ENCODE measurements at places on chromosomes 1 and 21. TPM values are rescaled to one million over a fixed set of nuclear protein-coding genes. Genes with fewer than 3 reads are reported as not detected.
A peak's percentile ranks its signal among the peaks of the same experiment; 100 is the strongest.

DNA sequence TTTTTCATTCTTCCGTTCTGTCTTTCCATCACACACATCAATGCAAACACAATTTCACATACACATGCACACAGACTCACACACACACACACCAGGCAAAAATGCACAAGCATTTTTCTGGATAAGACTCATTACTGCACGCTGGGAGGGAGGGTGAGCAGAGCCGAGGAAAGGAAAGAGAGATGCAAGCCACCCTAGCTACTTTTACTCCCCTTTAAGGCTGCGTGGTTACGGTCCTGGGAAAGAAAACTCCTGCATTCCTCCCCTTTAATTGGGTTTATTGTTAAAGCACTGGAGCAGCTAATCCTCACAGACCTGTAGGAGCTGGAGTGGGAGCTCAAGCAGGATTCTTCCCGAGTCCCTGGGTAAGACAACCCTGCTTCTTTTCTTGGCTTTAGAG is at the start of gene CAMK1G:
Gene CAMK1G, plus strand, starts transcription at position 307 of the 400 bp plus-strand sequence. CDS start 11,270 bp downstream, outside the sequence.
- no peak for DNase-seq

DNA sequence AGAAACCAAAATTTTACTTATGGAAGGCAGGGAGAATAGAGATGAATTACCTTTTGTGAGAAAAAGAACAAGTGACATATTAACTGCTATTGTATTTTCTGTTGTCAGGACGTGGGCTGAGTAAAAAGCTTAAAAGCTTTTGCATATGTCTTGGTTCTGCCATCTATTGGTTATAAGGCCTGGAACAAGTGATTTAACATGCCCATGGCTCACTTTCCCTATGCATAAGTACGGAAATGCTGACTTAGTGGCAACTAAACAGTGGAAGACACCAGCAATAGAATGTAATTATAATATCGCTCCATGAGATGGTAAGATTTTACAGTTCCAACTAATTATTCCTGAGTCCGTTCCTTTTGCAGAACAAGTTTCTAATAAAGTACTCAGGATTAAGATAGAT is 6.7 kb upstream of the CTSS start:
- DNase-seq: no peak

- DNase-seq: no peak
These were observed 23.0 kb downstream of the GIPC2 start for GRCh38 chr1:78068681-78069283.

DNA sequence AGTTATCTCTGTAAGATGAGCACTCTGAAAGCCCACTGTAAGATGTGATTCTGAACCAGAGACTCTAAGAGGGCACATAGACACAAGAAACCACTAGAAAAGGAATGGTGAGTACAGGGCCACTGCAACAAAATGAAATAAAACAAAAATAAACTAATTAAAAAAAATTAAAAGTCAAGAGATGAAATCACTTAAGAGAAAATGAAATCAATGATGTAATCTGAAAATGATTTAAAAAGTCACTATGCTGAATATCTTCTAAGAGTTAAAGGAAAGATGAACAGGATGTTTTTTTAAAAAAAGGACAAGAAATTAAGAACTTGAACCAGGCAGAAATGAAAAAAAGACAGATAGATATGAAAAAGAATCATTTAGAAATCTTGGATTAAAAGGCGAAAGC is 110.6 kb upstream of the OLIG2 start:
- no peak for DNase-seq

GRCh38 chr21:14116080-14116481 is 94.7 kb downstream of the LIPI start:
- no peak for DNase-seq

GRCh38 chr1:244952280-244952933 is 88.1 kb upstream of the HNRNPU start:
- DNase-seq: no peak

GRCh38 chr1:192889082-192889481 is 80.2 kb downstream of the RGS2 start:
- no peak for DNase-seq

DNA sequence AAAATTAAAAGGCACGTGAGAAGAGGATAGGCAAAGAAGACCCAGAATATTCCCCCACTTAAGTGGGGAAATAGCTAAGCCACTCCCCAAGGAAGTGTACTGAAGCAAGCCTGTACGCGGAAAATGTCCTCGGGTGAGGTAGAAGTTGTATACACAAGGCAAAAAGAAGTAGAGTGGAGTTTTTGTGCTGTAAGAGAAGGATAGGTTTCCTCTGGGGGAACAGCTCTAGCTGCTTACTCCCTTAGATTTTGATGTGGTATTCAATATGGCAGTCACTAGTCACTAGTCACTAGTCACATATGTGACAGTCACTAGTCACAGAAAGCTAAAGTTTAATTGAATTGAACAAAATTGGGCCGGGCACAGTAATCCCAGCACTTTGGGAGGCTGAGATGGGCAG is 7.6 kb downstream of the TXNIP start:
- no peak for DNase-seq

DNA sequence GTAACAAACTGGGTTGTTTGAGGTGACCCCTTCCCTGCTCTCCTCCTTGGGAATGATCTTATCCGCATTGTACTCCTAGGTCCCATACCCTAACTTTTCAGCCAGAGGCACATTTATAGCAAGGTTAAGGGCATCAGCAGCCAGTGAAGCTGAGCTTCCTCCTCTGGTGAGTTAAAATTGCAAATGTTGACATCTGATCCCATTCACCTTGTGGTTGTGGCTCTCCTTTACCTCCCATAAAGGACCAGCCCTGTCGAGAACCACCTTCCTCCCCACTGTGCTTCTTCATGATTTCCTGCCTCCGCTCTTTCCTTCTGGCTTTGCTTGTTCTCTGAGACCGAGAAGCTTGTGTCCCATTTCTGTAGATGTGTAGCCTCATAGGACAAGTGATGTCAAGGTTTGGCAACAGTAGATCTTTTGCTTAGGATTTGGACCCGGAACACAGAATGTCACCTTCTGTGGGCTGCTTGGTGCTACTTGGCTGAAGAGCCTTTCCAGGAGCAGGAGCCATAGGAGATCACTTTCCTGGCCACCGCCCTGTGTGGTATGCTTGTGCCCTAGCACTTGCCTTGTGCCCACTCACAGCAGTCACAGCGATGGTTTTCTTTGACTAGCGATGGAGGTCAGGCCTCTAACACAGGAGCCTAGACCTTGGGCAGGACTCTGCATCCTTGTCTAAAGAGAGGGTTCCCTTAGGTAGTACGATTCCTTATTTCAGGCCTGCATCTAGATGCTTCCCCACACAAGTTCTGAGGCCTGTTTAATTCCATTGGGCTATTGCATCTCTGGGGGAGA is 18.8 kb downstream of the SZRD1 start:
- DNase-seq: no peak

DNA sequence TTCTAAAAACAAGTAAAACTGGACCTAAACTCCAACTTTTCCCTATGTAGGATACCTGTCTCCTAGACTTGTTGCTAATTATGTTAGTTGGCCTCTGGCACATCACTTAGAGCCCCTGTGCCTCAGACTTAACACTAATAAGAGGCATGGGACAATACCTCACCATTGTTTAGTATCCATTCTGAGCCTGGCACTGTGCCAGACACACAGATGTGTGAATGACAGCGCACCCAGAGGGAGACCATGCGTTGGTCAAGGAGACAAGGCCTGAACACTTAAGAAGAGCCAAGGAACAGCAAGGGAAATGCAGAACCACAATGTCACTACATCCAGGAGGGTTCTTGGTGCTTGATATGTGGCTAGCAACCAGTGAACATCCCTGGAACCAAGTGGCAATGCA is 189.1 kb downstream of the FGGY start:
- DNase-seq: no peak

GRCh38 chr1:243496187-243496646 is 240.4 kb downstream of the SDCCAG8 start:
- DNase-seq: no peak

GRCh38 chr1:81660286-81660685 is 140.4 kb upstream of the ADGRL2 start:
- DNase-seq: no peak

- DNase-seq: no peak
These were observed 73.9 kb downstream of the CD58 start for GRCh38 chr1:116496898-116497297.

DNA sequence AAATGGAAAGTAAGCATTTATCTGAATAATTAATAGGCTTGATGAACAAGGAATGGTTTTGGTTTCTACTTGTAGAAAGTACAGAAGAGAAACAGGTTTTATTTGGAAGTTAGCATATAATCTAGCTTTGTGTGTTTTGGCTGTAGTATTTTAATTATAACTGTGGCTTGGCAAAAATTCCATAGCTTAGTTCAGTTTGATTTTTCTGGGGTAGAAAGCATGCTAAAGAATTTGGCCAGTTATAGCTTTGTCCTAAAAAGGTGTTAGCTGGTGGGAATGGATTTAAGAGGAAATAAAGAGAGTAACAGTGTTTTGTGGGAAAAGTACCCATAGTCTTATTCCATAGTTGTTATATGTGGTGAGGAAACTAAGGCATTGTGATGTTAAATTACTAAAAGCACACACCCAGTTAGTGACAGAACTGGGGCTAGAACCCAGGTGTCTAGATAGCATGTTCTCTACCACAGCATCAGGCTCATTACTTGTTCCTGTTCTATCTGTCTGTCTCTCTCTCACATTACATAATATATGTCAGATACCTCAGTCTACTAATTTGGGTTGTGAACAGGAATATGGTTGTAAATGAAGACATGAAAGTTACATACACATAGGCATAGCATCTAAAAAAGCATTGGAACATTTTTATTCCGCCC is 55.0 kb downstream of the MPZL1 start:
- DNase-seq: no peak

DNA sequence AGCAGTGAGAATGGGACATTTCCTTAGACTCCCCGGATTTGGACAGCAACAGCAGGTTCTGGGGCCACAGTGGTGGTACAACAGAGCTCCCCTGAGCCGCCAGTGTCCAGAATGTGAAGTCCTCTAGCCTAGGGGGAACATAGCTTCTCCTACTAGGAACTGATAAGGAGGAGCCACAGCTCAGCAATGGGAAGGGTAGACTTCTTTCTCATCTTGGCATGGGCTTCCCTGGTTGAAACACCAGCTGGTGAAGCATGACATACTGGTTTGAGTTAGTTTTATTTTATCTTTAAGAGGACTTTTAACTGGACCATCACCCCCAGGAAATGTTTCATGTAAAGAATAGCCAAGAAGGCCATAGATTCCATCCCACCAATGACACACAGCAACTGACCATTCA is 68.4 kb downstream of the KCNJ15 start:
- DNase-seq: no peak

- no peak for DNase-seq
These were observed 50.9 kb downstream of the KCTD3 start for GRCh38 chr1:215617979-215618378.

GRCh38 chr1:235108185-235108593 is 20.4 kb downstream of the TOMM20 start:
- no peak for DNase-seq

DNA sequence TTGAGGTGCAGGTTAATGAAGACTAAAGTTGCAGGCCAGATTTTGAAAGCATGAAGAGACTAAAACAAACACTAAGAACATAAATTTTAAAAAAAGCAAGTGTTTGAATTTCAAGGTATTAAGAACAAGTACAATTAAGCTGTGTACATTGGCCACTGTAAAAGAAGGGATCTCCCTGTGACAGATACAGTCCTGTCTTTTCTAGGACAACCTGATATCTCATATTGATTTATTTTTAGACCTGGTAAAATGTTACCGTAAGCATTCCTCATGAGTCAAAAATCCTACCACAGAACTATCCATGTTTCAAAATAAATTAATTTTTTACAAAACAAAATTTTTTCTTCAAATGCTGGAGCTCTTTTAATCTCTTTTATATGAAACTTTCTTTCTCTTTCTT is 39.4 kb downstream of the SLC22A15 start:
- DNase-seq: no peak

DNA sequence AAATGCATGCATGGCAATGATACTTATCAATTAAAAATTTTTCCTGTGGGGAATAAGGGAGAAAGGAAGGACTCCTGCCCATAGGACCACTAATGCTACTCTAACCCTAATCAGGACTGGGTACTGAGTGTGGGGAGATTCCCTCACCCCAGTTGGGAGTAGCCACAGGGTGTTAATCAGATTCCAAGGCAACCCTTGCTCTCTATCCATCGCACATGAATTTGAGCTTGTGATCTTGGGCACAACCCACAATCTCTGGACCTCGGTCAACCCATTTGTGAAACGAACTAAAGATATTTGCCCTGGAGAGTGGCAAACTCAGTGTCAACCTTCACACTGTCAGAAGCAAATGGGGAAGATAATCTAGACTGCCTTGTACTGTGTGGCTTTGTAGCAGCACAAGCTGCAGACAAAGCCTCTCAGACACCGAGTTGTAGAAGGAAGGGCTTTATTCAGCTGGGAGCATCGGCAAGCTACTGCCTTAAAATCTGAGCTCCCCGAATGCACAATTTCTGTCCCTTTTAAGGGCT is 69.5 kb downstream of the SERINC2 start:
- no peak for DNase-seq

DNA sequence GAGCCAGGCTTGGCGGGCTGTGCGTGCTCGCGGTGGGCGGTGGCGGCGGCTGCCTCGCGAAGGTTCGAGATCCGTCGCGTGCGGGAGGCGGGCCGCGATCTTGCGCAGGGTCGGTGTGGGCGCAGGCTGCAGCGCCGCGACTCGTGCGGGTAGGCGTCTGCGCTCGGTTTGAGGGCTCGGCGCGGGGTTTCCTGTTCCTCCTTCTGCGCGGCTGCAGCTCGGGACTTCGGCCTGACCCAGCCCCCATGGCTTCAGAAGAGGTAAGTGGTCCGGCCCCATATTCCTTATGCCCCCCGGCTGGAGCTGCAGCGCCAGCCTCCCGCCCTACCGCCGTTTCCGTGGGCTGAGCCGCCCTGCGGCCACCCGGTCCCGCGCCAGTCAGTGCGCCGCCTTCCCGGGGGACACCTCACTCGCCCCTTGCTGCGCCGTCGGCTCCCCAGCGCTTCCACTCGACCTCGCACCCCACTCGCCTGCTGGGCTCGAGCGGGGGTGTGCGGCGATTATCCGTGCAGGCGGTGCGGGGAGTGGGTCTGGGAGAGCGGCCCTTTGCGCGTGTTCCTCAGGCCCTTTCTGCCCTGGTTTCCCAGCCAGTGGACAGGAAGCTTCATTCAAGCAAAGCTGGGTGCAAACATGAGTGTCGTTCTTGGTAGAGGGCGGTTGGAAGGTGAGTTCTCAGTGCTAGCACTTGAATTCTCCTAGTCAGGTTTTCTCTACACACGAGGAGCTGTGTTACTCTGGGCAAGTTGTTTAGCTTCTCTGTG is at the start of gene CACYBP:
Gene CACYBP, plus strand, starts transcription at position 12 of the 761 bp plus-strand sequence. Its CDS starts 234 bp downstream, at position 246.
- peak; percentile 34 for DNase-seq

- DNase-seq: no peak
These were observed 1.4 kb downstream of the PI4KB start for GRCh38 chr1:151325646-151326429.

GRCh38 chr1:22039594-22040285 is 12.8 kb upstream of the CDC42 start:
- DNase-seq: peak; percentile 88

GRCh38 chr1:65206836-65207235 is 58.8 kb downstream of the AK4 start:
- DNase-seq: no peak

GRCh38 chr1:21547876-21548275 is 38.7 kb downstream of the ALPL start:
- no peak for DNase-seq

The AADACL4 gene
- not detected for total RNA-seq

The CLCA2 gene
- not detected for total RNA-seq

The XKR8 gene
- 4.7 TPM for total RNA-seq

The MYBPH gene
- total RNA-seq: not detected

The SPATA6 gene
- total RNA-seq: 4.2 TPM

The PER3 gene
- 3.5 TPM for total RNA-seq

The GBP1 gene
- total RNA-seq: 79.2 TPM

The SAMD13 gene
- total RNA-seq: 0.29 TPM

The CREB3L4 gene
- 12.0 TPM for total RNA-seq

The ERVH48-1 gene
- 2.7 TPM for total RNA-seq

The GPR161 gene
- total RNA-seq: 0.53 TPM

All from activated naive CD4-positive, alpha-beta T cell treated with anti-CD3 and anti-CD28 coated beads, Interleukin-2, amount 50 U/mL, for 72 hours (primary cell).